ENCODE measurements at places on chromosomes 2 and 18. TPM values are rescaled to one million over a fixed set of nuclear protein-coding genes. Genes with fewer than 3 reads are reported as not detected.

The MGAT5 gene
- total RNA-seq, result 23.6 TPM

The REEP1 gene
- 1.6 TPM for total RNA-seq

The SLC9A4 gene
- total RNA-seq, result 0.08 TPM

The SNTG2 gene
- 0.60 TPM for total RNA-seq

The MRO gene
- not detected for total RNA-seq

The GPR75 gene
- 1.5 TPM for total RNA-seq

The CBLN2 gene
- total RNA-seq, result not detected

The CAPN14 gene
- total RNA-seq, result 191 TPM

All from esophagus mucosa (tissue), 1 donor.